NCI-H446 (cell line): ENCODE measurements at places on chromosomes 12 and 14.
A peak's percentile ranks its signal among the peaks of the same experiment; 100 is the strongest.

DNA sequence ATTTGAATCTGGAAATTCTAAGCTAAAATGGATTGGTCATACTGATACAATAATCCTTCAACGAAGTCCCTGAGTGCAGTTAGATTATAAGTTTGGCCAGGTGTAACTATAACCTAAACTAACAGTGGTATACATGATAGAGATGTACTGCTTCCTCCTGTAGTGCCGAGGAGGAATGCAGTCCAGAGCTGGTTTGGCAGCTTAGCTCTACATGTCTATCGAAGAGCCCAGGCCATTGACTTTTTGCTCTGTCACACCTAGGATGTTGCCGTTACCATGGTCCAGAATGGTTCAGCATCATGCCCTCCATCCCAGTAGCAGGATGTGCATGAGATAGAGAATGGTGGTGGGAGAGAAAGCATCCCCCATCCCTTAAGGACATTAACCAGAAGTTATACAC lies 318.1 kb downstream of the ZFP36L1 start:
- no peak for DNase-seq

DNA sequence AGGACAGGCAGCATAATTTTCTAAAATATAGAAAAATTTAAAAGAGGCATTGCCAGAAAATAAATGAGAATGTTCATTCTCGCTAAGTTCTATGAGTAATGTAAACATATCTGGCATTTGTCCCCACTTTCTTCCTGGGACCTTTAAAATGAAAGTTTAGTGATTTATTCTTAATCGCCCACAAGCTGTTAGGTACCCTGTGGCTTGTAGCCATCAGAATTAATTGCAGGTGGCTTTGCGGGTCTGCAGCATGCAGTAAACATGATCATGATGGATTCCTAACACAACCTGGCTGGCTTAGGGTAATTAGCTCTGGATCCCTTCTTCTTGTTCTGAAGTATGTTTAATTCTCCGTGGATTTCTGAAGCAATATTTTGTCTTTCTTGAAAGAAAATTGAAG lies 103.5 kb upstream of the FRMD6 start:
- no peak for DNase-seq

- no peak for DNase-seq
Observed at GRCh38 chr12:16347391-16348298, at the start of gene MGST1. Gene MGST1, plus strand, starts transcription at chr12:16347645. Its CDS starts 6,608 bp downstream, at chr12:16354253.

DNA sequence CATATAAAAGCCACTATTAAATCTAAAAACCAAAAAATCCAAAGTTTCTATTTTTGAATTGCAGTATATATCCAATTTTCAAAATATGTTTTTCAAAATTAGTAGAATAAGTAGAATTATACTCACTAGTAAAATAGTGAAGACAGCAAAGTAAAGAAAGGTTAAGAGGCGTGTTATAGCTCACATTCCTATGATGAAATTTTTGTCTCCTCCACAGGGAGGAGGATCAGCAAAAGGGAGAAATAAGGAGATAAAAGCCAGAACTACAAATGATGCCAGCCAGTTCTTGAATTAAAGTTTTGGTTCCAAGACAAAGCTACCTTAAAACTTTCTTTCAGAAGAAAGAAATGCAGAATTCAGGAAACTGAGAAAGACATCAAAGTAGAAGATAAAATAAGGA lies 50.0 kb downstream of the C2CD5 start:
- no peak for DNase-seq

- DNase-seq, result no peak
Observed at GRCh38 chr14:75579338-75579864, 981 bp downstream of the FLVCR2 start.

- DNase-seq, result no peak
Observed at GRCh38 chr12:29216266-29216665, 67.2 kb downstream of the FAR2 start.

- DNase-seq, result no peak
Observed at GRCh38 chr12:78034025-78034424, 203.3 kb downstream of the NAV3 start.

GRCh38 chr14:102616799-102617198 lies 24.4 kb downstream of the RCOR1 start:
- no peak for DNase-seq

GRCh38 chr14:33452995-33453394 lies 497.9 kb downstream of the EGLN3 start:
- DNase-seq, result no peak

DNA sequence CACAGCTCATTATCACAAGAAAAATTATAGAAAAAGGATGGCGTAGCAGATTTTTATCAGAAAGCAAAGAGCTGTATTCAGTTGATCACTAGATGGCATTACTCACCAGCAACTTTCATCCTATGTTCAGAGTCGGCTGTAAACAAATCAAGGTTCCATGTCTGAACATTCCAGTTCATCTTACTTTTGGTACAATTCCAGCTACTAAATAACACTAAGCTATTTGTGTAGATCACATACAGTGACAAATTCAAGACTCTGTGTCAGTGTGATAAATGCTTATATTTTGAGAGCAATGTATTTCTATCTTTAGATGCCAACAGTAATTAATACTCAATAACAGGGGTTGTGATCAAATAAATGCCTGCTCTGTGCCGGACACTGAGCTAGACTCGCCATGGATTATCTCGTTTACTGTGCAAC lies 30.1 kb downstream of the NRDE2 start:
- peak; percentile 70 for DNase-seq

DNA sequence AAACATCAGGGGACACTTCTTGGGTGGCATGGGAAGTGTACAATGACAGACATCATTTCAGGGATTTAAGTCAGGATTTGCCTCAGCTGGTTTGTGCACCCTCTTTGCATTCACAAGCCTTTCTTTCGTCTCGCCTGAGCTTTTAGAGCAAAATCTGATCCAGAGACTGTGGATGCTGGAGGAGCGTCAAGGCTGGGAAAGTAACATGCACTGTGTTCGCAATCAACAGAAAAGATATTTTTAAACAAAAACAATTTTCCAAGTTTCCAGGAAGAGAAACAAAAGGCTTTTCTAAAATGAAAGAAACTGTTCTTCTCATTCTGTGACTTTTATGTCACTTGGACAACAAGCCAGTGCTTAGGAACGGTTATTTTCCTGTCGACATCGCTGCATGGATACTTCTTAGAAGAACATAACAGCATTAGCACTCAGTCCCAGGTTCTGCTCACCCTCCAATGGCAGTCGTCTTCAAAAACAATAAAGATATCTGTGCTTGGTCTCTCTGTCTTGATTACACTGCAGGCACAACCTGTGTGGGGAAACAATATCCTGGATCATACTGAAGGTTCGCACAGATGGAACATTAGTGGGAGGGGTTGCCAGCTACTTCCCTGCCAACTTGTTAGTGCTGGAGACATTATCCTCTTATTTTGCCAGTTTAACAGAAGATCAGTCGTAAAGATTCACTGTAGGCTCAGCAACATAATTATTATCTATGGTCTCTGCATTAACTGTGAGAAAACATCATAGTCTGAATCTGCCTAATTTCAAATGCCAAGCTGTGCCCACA lies 403.3 kb upstream of the ATP2B1 start:
- peak; percentile 49 for DNase-seq

DNA sequence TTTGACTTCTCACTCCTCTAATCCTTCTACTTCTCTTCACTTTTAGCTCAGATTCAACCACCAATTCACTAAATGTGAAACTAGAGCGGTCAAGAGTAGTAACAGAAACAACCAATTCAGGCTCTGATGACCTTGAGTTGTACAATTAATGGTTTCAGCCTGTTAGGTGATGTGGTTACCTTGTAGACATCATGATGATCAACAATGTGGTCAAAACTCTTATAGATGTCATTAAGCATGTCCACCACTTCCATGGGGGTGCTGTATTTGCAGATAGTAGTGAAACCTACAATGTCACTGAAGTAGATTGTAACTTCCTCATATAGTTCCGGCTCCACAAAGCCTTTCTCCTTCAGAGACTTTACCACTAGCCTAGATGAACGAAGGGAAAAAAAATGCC lies 54.1 kb upstream of the PLBD1 start:
- DNase-seq, result no peak

GRCh38 chr12:9180810-9181209 lies 27.4 kb downstream of the PZP start:
- DNase-seq, result no peak

DNA sequence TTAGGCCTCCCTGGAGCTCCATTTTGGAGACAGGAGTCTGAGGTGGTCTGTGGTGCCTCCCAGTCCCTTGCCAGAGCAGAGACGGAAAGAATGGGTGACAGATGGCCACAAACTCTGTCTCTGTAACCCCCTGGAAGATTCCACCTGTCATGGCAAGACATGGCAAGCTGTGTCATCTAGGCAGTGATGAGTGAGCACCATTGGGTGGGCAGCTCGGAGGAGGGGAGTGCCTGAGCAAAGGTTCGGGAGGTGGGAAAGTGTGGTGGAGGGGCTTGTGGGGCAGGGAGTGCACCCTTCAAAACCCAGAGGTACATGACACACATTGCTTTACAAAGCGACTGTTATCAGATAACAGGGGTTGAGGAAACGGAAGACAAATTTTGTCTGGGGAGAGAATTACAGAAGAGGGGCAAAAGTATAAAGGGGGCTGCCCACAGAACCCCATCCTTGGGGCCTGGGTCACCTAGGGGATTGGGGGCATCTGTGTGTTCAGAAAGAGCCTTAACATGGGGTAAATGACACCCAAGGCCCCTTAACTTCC lies 3.5 kb downstream of the RIN3 start:
- no peak for DNase-seq
